ENCODE measurements at places on chromosomes 16 and 17. TPM values are rescaled to one million over a fixed set of nuclear protein-coding genes. Genes with fewer than 3 reads are reported as not detected.

Gene CBX2
- 8.2 TPM for total RNA-seq

Gene NAGS
- total RNA-seq = 3.2 TPM

Gene PPY
- total RNA-seq = not detected

Gene RAMP2
- total RNA-seq = 5.2 TPM

Gene PIGW
- total RNA-seq = 8.1 TPM

Gene KRTAP9-6
- not detected for total RNA-seq

Gene NT5M
- total RNA-seq = 2.1 TPM

Gene CCL14
- 0.91 TPM for total RNA-seq

Gene ZG16B
- 1.5 TPM for total RNA-seq

Gene LSM12
- total RNA-seq = 35.4 TPM

Gene CMTM2
- not detected for total RNA-seq

Gene KRTAP4-3
- total RNA-seq = not detected

Gene PYDC1
- not detected for total RNA-seq

Gene THRA
- 11.7 TPM for total RNA-seq

Gene FBXW10
- total RNA-seq = not detected

Gene CCDC200
- total RNA-seq = not detected

Gene TEX14
- under 0.01 TPM for total RNA-seq

Gene CALB2
- not detected for total RNA-seq

Gene MYCBPAP
- total RNA-seq = 1.4 TPM

Gene CD79B
- 2.0 TPM for total RNA-seq

Gene TUBD1
- total RNA-seq = 16.6 TPM

Measured in epithelial cell of umbilical artery (primary cell).